ENCODE measurements at places on chromosomes 7 and 10. TPM values are rescaled to one million over a fixed set of nuclear protein-coding genes. Genes with fewer than 3 reads are reported as not detected.

GRCh38 chr10:127300868-127301321, 104.5 kb upstream of the INSYN2A start:
- DNase-seq = no peak

DNA sequence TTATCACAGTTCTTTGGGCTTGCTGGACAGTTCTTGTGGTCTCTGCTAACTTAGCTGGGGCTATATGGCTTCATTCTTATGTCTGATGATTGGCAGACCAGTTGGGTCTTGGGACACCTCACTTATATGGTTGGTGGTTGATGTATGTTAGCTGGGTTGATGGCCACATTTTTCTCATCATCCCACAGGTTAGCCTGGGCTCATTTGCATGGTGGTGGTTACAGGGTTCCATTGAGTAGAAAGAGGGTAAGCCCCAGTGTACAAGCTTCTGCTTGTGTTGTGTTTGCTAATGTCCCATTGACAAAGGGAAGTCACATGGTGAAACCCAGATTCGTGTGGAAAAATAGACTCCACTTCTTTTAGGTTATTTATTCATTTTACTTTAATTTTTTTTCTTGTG, 40.6 kb downstream of the TMEM60 start:
- no peak for DNase-seq

DNA sequence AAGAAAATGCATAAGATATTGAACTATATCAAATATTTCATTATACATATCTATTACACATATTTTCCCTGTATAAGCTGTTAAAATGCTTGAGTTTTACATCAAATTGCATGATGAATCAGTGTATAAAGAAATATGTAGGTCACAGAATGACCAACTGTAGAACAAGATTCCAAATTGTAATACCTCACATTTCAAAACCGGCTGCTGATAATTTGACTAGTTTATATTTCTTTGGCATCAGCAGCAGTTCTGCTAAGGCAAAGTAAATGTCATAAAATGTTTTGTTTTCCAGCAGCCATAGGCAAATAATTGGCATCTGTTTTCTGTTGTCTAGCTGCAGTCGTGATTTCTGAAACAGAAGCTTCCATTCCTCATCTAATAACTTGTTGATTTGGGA, 633.9 kb downstream of the ARL4A start:
- DNase-seq = no peak

DNA sequence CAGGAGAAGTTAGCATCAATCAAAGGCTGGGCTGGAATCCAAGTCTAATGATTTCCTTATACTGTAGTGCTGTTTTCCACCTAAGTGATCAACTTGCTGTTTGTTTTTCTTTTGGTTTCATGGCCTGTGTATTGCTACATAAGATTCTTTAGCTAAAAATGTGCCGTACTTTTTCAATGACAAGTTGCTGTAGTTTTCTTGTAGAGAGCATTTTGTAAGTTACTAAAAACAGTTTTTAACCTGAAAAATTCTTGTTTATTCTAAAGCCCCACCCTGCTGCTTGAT, 1.3 kb downstream of the HELLS start:
- DNase-seq = no peak

GRCh38 chr7:141700848-141701371, 1.1 kb downstream of the DENND11 start:
- no peak for DNase-seq

DNA sequence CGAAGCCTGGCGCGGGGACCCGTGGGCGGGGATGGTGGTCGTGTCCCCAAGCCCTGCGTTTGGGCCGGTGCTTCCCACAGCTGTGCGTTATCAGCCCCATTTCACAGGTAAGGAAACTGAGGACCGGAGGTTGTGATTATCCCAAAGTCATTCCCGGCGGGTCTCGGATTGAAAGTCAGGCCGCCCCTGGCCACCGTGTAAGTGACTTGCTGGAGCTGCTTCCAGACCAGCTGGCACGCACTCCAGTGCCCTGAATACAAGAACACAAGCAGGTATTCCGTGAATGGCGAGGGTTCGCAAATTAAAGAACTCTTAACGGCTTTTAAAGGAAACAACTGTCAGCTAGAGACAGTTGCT, 675 bp upstream of the ATE1 start:
- DNase-seq = peak; percentile 11

- no peak for DNase-seq
Observed at GRCh38 chr7:115637128-115637527, 393.4 kb downstream of the TFEC start.

DNA sequence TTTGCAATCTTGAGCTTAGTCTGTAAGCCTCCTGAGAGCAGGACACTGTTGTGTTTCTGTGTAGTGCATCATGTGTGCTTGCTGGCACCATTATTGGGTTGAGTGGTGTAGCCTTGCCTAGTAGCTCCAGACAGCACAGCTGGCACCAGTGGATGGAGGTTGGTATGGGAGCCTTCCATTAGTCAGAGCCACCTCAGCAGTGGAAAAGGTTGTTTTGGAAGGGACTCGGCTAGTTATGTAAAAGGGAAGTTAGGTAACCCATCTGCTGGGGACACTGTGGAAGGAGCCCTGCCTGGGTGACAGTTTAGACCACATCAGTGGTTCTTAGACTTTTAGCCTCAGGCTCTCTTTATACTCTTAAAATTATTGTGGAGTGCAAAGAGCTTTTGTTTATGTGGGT, 16.3 kb downstream of the MINDY4 start:
- DNase-seq = no peak

DNA sequence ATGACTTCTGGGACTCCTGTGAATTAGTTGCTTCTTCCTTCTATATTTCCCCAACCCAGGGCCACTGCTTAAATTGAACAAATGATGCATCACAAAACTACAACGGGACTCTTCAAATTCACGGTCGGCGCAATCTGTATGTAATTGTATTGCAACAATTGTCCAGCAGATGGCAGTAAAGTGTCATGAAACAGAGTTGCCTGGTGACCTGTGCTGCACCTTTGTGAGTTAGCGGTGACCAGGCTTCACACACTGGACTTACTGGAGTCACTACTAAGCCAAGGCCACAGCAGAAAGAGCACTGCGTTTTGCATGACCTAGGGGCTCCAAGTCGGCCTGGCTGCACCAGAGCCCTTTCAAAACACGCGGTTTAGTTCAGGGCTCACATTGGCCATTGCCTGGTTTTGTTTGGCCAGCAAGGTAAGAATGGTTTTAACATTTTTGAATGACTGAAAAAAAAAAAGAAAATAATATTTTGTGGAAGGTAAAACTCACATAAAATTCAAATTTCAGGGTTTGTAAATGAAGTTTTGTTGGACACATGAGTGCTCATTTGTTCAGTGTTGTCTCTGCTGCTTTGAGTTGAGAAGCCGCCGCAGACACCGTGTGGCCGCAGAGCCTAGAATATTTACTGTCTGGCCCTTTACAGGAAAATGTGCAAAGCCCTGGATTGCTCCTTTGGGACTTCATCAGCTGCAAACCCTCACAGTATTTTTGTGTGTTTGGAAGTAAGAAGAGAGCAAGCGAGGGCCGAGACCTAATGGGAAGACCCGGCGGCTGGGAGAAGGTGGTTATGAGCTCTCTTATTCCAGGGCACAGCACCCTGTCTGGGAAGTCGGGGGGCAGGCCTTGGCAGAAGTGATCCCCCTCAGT, 23.2 kb upstream of the ZNF32 start:
- no peak for DNase-seq

DNA sequence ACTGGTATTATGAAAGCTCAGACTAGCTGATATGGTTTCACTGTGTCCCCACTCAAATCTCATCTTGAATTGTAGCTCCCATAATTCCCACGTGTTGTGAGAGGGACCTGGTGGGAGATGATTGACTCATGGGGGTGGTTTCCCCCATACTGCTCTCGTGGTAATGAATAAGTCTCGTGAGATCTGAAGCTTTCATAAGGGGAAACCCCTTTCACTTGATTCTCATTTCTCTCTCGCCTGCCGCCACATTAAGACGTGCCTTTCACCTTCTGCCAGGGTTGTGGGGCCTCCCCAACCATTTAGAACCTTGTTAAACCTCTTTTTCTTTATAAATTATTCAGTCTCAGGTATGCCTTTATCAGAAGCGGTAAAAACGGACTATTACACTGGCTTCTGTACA, 40.3 kb downstream of the COL13A1 start:
- DNase-seq = no peak

- DNase-seq = no peak
Observed at GRCh38 chr7:17770710-17771375, 169.5 kb downstream of the SNX13 start.

DNA sequence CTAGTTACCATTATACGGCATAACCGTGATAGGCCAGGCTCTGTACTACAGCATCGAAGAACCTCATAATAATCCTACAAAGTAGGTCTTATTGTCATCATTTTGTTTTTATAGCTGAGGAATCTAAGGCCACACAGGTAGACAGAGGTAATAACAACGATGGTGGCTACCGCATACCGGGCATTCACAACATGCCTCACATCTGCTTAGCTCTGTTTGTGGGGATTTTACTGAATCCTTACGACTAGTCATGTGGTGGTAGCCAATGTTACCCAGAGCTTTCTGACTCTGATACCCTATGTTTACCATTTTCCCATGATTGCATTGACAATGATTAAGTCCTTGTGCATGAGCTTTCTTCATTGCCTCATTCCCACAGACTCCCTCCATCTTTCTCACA, 269.4 kb downstream of the TCF7L2 start:
- no peak for DNase-seq

DNA sequence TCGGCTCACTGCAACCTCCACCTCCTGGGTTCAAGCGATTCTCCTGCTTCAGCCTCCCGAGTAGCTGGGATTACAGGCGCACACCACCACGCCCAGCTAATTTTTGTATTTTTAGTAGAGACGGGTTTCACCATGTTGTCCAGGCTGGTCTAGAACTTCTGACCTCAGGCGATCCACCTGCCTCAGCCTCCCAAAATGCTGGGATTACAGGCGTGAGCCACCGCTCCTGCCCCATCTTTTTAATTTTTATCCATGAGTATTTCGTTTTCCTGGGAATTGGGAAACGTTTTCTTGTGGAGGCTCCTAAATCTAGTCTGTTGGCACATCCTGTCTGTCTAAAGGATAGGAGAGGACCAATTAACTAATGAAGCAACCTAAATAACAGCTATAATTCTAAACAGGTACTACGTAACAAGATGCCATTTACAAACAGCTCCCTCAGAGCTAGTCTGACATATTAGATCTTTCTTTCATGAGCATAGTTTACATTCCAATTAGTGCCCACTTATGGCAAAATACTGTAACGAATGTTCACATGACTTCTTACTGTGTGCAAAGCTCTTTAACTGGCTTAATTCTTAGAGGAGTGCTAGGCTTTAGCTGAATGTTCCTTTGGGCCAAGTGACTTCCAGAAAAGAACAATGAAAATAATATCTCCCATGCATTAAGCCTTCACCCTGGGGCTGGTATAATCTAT, 151.0 kb upstream of the YAE1 start:
- DNase-seq = no peak

DNA sequence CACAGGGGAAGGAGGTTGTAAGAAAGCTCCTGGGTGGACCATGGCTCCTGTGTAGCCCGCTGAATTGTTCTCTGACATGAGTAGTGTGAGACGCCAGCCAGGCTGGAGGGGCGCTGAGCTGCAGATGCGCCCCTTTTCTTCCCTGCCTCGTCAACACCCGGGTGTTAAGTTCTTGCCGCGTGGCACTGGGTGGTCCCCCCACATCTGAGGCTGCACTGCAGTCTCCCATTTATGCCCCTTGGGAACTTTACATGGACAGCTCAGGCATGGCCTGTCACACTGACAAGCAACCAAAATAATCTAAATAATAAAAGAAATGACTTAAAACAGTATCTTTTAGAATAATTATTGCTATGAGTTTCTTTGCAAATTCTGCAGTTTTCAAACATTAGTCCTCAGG, 34.6 kb upstream of the HSPA12A start:
- DNase-seq = no peak

PNLIPRP1 gene
- total RNA-seq = not detected

PRSS1 gene
- not detected for total RNA-seq

OGDHL gene
- 3.7 TPM for total RNA-seq

OR2A1 gene
- total RNA-seq = not detected

TPST1 gene
- 1.3 TPM for total RNA-seq

CHST15 gene
- total RNA-seq = not detected

AASS gene
- total RNA-seq = 2.2 TPM

H2BK1 gene
- not detected for total RNA-seq
